ENCODE measurements at places on chromosomes 7 and 10. TPM values are rescaled to one million over a fixed set of nuclear protein-coding genes. Genes with fewer than 3 reads are reported as not detected.

GRCh38 chr7:155404976-155405375 lies 53.0 kb upstream of the EN2 start:
- H3K27ac ChIP-seq: no peak overlapping the region
- H3K36me3 ChIP-seq: no peaks in the 10 kb centered on the region
- H3K4me1 ChIP-seq: peaks cover 4% of the 10 kb centered on the region
- no peak for DNase-seq

- H3K4me3 ChIP-seq: peak overlapping the region; percentile 49
- DNase-seq: peak; percentile 77
- H3K4me1 ChIP-seq: peaks cover 65% of the 10 kb centered on the region
- peak overlapping the region; percentile 87 for H3K27ac ChIP-seq
- peaks cover 20% of the 10 kb centered on the region for H3K36me3 ChIP-seq
Measured at GRCh38 chr10:70673043-70673928, 980 bp downstream of the ADAMTS14 start.

DNA sequence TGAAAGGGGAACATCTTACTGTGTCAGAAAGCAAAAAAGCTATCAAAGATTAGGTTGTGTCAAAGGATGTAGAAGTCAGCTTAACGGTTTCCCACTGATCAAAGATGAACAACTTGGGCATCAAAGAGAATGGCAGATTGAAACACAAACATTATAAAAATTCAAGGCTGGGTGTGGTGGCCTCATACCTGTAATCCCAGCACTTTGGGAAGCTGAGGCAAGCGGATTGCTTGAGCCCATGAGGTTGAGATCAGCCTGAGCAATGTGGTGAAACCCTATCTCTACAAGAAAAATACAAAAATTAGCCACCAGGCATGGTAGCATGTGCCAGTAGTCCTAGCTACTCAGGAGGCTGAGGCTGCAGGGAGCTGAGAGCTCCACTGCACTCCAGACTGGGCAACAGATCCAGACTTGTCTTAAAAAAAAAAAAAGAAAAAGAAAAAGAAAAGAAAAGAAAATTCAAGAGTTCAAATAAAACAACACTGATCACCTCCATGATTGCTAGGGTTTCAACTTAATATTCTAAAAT lies 34.5 kb downstream of the RTKN2 start:
- no peak overlapping the region for H3K27ac ChIP-seq
- H3K36me3 ChIP-seq: no peaks in the 10 kb centered on the region
- no peaks in the 10 kb centered on the region for H3K27me3 ChIP-seq
- H3K4me3 ChIP-seq: no peak overlapping the region

DNA sequence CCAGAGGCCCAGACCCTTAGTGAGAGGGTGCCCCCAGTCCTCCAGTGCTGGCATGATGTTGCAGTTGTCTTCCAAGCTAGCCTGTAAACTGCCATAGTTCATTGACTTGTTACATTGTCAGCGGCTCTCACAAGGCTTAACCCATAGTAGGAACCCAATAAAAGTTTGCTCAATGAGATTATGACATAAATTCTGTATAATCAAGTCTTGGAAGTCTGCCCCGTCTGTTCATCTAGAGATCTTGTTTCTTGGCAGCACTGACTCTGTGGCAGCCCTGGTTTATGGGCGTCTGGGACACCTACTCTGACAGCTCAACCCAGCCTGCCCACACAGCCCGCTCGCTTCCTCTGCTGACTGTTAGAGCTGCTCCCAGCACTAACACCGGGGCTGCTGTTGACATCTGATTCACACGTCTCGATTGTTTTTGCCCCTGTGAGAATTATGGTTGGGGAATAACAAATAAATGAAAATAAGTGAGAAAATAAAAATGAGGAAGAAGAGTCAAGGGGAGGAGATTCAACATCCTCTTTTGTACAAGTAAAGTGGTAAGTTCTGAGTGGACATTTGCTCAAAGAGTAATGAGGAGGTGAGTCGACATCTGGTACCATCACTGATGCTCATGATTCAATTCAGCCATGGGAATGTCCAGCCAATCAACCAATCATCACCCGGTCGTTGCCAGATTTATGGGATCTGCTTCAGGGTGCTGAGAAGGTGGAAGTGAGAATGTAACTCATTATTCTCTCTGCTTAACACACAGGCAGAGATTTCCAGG lies 160.8 kb downstream of the SPAG6 start:
- no peak overlapping the region for H3K4me3 ChIP-seq
- DNase-seq: no peak
- peaks cover 3% of the 10 kb centered on the region for H3K27me3 ChIP-seq
- no peak overlapping the region for H3K27ac ChIP-seq
- no peaks in the 10 kb centered on the region for H3K4me1 ChIP-seq
- no peaks in the 10 kb centered on the region for H3K36me3 ChIP-seq

DNA sequence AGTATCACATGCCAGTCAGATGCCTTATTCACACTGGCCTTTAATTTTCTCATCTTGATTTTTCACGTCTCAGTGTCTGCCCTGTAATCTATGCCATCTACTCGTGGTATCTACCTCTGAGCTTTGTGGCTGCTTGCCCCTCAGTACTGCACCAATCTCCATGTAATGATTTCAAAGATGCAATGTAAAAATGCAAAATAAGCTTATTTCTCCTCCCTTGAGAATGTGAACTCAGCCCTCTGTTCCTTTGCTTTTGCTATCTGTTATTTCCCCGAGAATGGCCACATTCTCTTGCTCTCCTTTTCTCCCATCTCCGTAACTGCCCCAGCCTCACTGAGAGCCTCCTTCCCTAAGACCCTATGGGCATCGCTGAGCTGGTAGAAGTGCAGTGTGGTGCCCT lies 317.5 kb downstream of the SFMBT2 start:
- no peaks in the 10 kb centered on the region for H3K4me1 ChIP-seq
- H3K27ac ChIP-seq: no peak overlapping the region
- no peaks in the 10 kb centered on the region for H3K36me3 ChIP-seq

DNA sequence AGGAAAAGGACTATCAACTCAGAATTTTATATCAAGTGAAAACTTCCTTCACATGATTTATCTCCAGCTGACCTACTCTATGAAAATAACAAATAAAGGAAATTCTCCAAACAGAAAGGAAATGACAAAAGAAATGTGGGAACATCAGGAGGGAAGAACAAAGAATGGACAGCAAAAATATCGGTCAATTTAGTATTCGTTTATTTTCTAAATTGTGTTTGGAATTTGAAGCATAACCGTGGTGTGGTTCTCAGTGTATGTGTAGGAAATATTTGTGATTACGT lies 8.7 kb downstream of the WDR37 start:
- H3K27me3 ChIP-seq: no peaks in the 10 kb centered on the region
- peaks cover 4% of the 10 kb centered on the region for H3K36me3 ChIP-seq
- H3K4me1 ChIP-seq: no peaks in the 10 kb centered on the region
- H3K27ac ChIP-seq: no peak overlapping the region
- H3K4me3 ChIP-seq: no peak overlapping the region

GRCh38 chr10:110501142-110501937 lies 3.6 kb downstream of the DUSP5 start:
- no peak overlapping the region for H3K4me3 ChIP-seq
- H3K36me3 ChIP-seq: no peaks in the 10 kb centered on the region
- DNase-seq: peak; percentile 94
- H3K4me1 ChIP-seq: peaks cover 57% of the 10 kb centered on the region

DNA sequence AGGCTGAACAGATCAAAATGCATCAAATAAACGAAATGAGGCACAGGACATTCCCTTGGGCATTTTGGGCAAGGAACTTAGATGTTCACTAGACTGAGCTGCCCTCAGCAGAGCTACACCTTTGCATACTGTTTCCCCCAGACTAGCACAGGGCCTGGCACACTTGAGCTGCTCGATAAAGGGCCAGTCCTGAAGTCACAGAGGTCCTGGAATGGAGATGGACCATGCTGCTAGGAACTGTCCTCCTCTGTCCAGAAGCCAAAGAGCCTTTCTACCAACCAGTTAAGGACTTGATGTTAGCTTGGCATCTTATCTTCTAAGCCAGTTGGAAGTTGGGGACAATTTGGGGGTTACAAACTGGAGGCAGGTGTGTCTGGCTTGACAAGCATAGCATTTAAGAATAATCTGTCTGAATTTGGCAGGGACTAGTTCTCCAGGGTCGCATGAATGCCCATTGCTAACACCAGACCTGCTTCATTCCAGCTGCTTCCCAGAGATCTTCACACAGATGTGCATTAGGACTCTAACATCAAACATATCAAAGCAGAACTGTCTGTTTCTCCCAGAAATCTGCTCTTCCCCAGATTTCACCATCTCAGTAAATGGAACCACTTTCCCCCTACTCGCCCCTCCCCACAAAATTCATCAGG lies 152.2 kb upstream of the PDE1C start:
- no peak overlapping the region for H3K27ac ChIP-seq
- H3K36me3 ChIP-seq: no peaks in the 10 kb centered on the region
- no peak overlapping the region for H3K4me3 ChIP-seq

DNA sequence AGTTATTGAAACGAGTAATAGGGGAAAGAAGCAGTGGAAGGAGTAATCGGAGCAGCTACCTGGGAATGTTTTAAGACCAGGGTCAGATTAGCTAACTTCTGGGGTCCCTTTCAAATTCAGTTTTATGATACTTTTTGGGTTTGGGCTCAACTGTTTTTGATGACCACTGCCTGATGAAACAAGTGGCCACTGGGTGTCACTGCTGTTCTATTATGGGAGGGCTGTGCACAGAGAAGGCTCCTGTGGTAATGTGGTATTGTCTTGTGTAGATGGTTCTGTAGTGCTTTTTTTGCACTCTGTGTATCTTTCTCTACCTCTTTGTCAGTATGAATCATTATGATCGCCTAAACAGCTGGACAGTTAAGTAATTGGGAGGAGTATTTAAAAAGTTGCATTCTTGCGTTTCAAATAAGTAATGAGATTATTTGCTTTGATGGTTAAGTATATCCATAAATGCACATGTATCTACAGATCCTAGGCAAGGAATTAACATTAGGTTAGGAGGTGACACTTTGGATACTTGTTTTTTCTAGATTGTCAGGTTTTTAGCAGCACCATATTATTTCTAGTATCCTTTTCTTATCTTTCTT lies 128.4 kb downstream of the ABCA13 start:
- no peak overlapping the region for H3K4me3 ChIP-seq
- H3K27me3 ChIP-seq: no peaks in the 10 kb centered on the region
- H3K4me1 ChIP-seq: no peaks in the 10 kb centered on the region
- peak; percentile 74 for DNase-seq
- H3K27ac ChIP-seq: no peak overlapping the region
- H3K36me3 ChIP-seq: no peaks in the 10 kb centered on the region

GRCh38 chr10:28533571-28534304 lies 820 bp downstream of the WAC start:
- DNase-seq: peak; percentile 82
- peaks cover 5% of the 10 kb centered on the region for H3K4me1 ChIP-seq
- H3K4me3 ChIP-seq: peak overlapping the region; percentile 66
- H3K27ac ChIP-seq: peak overlapping the region; percentile 100

GRCh38 chr7:155277385-155277994 lies 20.2 kb upstream of the INSIG1 start:
- H3K27me3 ChIP-seq: peaks cover 13% of the 10 kb centered on the region
- no peak overlapping the region for H3K4me3 ChIP-seq
- DNase-seq: no peak

DNA sequence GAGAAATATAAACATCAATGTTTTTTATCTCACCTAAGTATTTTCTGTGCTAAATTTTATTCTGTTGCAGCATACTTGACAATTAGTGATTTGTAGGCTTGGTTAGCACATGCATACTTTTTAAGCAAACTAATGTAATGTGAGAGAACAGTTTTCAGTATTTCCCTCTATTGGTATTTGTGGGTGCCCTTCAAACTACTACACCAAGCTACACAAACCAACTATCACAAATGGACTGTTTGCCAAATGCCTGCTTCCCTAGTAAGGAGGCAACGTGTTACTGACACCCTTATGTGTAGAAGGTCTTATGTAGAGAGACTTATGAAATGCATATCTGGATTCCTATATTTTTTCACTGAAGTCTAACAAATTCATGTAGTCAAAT lies 98.4 kb upstream of the FZD1 start:
- no peak overlapping the region for H3K4me3 ChIP-seq
- no peaks in the 10 kb centered on the region for H3K36me3 ChIP-seq

GRCh38 chr10:127353544-127353943 lies 157.2 kb upstream of the INSYN2A start:
- peaks cover 17% of the 10 kb centered on the region for H3K36me3 ChIP-seq
- H3K4me1 ChIP-seq: peaks cover 2% of the 10 kb centered on the region
- no peak overlapping the region for H3K4me3 ChIP-seq
- no peaks in the 10 kb centered on the region for H3K27me3 ChIP-seq
- no peak for DNase-seq

GRCh38 chr7:137439829-137440825 lies 96.6 kb upstream of the PTN start:
- no peaks in the 10 kb centered on the region for H3K4me1 ChIP-seq
- H3K4me3 ChIP-seq: no peak overlapping the region

GRCh38 chr7:115707258-115708012 lies 323.1 kb downstream of the TFEC start:
- peak; percentile 19 for DNase-seq
- no peak overlapping the region for H3K4me3 ChIP-seq
- H3K4me1 ChIP-seq: no peaks in the 10 kb centered on the region
- H3K36me3 ChIP-seq: no peaks in the 10 kb centered on the region

DNA sequence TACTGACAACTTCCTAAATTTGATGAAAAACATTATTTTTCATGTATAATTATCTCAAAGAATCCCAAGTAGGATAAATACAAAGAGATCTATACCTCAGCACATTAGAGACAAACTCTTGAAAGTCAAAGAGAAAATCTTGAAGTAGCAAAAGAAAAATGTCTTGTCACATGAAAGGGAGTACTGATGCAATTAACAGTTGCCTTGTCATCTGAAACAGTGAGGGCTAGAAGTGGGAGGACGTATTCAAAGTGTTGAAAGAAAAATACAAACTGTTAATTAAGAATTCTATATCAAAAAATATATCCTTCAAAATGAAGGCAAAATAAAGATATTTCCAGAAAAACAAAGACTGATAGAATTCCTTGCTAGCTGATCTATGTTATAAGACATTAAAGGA lies 35.5 kb upstream of the ARHGAP22 start:
- H3K27me3 ChIP-seq: no peaks in the 10 kb centered on the region
- H3K4me1 ChIP-seq: no peaks in the 10 kb centered on the region
- H3K4me3 ChIP-seq: no peak overlapping the region
- H3K36me3 ChIP-seq: no peaks in the 10 kb centered on the region
- no peak for DNase-seq

- H3K36me3 ChIP-seq: no peaks in the 10 kb centered on the region
- no peaks in the 10 kb centered on the region for H3K4me1 ChIP-seq
- no peaks in the 10 kb centered on the region for H3K27me3 ChIP-seq
- H3K4me3 ChIP-seq: no peak overlapping the region
Measured at GRCh38 chr10:81843042-81843441, 32.0 kb upstream of the NRG3 start.

GRCh38 chr10:4154191-4154715 lies 369.2 kb upstream of the KLF6 start:
- DNase-seq: no peak
- no peaks in the 10 kb centered on the region for H3K36me3 ChIP-seq
- no peaks in the 10 kb centered on the region for H3K4me1 ChIP-seq

GRCh38 chr10:58516119-58516518 lies 3.4 kb downstream of the BICC1 start:
- DNase-seq: no peak
- peaks cover 4% of the 10 kb centered on the region for H3K27me3 ChIP-seq
- no peak overlapping the region for H3K27ac ChIP-seq

Gene BUD31
- polyA plus RNA-seq: 81.9 TPM

Gene ENTPD7
- 4.9 TPM for polyA plus RNA-seq

Gene SND1
- polyA plus RNA-seq: 95.0 TPM

Gene FIGNL1
- 17.2 TPM for polyA plus RNA-seq

Gene KIAA1549
- 11.4 TPM for polyA plus RNA-seq

Gene NAT16
- polyA plus RNA-seq: not detected

Gene NPFFR1
- 0.14 TPM for polyA plus RNA-seq

Gene TLX1
- polyA plus RNA-seq: not detected

Gene SAMD9L
- 4.8 TPM for polyA plus RNA-seq

Gene CHST15
- polyA plus RNA-seq: 16.3 TPM

Gene ST8SIA6
- polyA plus RNA-seq: 2.0 TPM

Gene CFAP58
- 0.54 TPM for polyA plus RNA-seq

Gene ASAH2
- polyA plus RNA-seq: 0.63 TPM

Gene ADCK2
- polyA plus RNA-seq: 18.1 TPM

Gene FAM25G
- not detected for polyA plus RNA-seq

Gene CRYGN
- polyA plus RNA-seq: not detected

All from muscle of leg (tissue), 16 donors.